ENCODE measurements at places on chromosomes 1 and 21.
A peak's percentile ranks its signal among the peaks of the same experiment; 100 is the strongest.

- peak; percentile 74 for DNase-seq
Observed at GRCh38 chr1:156346636-156347035, 8.3 kb downstream of the TSACC start.

DNA sequence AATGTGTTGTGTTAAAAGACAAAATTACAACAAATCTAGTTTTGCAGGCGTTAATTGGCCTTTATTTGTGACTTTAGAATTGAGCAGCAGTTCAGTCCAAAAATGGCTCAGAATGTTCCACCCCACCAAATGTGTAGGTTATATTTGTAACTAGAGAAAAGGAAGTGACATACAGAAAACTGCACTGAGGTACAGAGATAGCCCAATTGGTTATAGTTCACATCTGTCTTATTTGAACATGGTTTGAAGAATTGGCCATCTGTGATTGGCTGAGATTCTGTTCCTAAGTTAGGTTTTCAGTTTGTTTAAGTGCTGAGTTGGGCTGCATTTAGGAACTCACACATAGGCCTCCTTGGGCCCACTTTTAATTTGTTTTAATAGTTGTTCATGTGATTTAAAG is 12.0 kb upstream of the FMO2 start:
- no peak for DNase-seq

DNA sequence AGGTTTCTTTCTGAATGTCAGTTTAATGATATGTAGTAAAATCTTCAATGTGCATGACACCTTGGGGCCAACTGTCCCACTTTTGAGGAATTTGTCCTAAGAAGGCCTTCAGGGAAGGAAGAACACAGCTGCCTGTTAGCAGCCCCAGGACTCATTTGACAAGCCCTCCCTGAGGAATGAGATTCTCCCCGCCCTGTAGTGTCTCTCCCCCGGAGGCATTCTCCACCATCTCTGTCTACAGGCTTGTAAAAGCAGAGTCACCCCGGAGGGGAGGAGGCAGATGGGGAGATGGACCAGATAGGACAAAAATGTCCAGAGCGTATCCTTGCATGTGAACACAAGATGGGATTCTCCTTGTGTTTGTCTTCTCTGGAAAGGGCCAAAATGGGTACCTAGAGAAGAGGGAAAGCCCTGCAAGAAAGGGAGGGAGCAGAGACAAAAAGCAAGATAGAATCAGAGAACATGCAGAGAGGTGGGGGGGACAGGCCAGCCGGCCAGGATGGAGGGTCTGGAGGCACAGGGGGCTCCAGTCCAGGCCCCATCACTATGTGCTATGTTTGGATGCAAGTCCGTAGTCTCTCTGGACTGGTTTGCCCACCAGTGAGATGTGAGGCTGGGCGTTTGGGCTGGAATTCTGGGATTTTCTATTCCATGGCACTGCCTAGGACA is 12.0 kb upstream of the WNT3A start:
- DNase-seq, result no peak

DNA sequence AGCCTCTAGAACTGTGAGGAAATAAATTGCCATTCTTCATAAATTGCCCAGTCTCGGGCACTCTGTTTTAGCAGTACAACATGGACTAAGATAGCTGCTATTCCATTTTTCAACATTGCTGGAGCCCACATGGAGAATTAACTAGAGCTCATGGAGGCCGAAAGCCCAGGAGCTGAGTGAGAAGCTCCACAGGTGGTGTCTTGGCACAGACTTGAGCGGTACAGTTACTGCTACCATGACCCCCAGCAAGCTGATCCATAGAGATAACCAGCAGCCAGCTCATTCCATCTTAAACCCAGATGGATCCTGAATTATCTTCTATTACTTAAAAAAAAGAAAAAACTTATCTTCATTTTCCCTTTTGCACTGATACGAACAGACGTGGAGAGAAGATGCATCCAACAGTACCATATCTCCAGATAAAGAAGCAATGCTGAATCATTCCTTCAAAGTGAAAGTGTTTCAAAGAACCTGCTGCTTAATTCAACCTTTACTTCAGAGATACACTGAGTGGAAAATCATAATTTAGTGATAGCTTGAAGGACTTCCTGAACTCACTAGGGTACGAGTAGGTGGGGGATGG is 115.1 kb downstream of the SETD4 start:
- no peak for DNase-seq

DNA sequence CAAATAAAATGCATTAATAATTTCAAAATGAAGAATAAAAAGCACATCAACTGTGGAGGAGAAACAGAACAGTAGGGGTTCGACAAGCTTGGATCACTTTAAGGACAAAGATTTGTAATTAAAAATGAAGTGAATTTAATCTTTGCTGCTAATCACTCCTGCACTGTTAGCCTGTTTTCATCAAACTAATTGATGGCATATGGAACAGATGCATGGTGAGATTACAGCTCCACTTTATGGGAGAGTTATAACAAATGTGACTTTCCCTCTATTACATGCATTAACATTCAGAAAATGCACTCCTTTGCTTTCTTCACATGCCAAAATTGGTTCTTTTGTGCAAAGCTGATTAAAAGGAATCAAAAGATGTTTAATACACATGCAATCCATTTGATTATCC is 207.2 kb upstream of the C21orf91 start:
- no peak for DNase-seq

GRCh38 chr1:169081503-169082123 is 24.9 kb upstream of the ATP1B1 start:
- no peak for DNase-seq

- no peak for DNase-seq
Observed at GRCh38 chr1:245760301-245760700, 605.5 kb downstream of the KIF26B start.

GRCh38 chr1:109909561-109909960 is 1.1 kb upstream of the CSF1 start:
- no peak for DNase-seq

- no peak for DNase-seq
Observed at GRCh38 chr1:182394055-182394775, 2.6 kb upstream of the GLUL start.

DNA sequence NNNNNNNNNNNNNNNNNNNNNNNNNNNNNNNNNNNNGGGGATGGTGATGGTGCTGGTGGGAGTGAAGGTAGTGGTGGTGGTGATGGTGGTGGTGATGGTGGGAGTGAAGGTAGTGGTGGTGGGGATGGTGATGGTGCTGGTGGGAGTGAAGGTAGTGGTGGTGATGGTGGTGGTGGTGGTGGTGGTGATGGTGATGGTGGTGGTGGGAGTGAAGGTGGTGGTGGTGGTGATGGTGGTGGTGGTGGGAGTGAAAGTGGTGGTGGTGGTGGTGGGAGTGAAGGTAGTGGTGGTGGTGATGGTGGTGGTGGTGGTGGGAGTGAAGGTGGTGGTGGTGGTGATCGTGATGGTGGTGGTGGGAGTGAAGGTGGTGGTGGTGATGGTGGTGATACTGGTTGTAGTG is 93.6 kb downstream of the CRYAA start:
- no peak for DNase-seq

- DNase-seq, result peak; percentile 82
Observed at GRCh38 chr1:3352299-3352951, 102.0 kb upstream of the ARHGEF16 start.

DNA sequence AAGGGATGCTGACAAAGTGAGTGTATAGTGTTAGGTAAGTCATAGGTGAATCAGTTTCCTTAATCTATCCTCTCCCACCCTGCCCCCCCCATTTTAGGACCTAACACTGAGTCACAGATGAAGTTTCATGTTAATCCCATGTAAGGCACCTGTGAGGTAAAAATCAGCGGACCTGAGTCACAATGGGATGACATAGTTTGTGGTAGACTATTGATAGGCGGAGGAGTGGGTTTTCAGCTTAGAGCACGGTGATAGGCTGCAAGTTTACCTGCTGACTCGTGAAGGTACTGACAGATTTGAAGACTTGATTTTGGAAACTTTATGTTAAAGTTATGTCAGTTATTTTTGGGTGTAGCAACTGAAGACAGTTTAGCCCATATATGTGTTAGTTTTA is 1.7 kb downstream of the TOR1AIP1 start:
- peak; percentile 41 for DNase-seq

DNA sequence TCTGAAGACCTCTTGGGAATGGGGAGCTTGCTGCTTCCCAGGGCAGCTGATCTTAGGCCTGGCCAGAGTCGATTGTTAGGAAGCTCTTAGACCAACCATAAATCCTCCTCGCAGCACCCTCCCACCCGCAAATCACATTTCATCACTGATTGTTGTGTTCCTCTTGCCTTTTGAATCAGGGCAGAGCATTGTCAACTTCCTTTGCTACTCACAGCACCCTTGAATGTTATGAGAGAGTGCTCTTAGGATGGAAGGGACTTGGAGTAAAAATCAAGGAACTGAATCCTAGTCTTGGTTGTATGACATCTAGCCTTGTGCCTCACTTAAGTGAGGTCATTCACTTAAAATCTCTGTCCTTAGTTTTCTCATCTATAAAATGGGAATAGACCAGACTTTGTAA is 3.0 kb downstream of the VASH2 start:
- no peak for DNase-seq

DNA sequence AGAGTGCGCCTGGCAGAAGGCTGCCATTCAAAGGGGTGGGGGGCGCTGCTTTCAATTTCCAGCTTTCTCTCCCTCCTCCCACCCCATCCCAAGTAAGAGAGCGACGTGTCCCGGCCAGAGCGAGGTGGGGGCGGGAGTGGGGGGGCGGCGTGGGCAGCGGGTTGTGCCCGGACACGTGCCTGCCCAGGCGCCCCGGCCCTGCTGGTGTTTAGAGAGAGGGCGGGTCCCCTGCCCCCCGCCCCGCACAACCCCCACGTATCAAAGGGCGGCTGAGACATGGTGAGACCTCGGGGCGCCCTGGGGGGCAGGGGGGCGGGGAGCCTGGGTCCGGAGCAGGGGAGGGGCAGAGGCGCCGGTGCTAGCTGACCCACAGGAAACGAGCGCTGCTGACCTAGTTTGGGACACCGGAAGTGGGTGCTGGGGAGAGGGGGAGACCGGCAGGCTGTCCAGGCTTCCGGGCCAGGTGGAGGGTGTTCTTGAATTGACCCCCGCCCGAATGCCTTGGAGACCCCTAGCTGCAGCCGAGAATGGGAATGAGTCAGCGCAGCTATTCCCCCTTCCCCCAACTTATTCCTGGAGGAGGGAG is 1.3 kb downstream of the ZBTB7B start:
- DNase-seq, result peak; percentile 43

DNA sequence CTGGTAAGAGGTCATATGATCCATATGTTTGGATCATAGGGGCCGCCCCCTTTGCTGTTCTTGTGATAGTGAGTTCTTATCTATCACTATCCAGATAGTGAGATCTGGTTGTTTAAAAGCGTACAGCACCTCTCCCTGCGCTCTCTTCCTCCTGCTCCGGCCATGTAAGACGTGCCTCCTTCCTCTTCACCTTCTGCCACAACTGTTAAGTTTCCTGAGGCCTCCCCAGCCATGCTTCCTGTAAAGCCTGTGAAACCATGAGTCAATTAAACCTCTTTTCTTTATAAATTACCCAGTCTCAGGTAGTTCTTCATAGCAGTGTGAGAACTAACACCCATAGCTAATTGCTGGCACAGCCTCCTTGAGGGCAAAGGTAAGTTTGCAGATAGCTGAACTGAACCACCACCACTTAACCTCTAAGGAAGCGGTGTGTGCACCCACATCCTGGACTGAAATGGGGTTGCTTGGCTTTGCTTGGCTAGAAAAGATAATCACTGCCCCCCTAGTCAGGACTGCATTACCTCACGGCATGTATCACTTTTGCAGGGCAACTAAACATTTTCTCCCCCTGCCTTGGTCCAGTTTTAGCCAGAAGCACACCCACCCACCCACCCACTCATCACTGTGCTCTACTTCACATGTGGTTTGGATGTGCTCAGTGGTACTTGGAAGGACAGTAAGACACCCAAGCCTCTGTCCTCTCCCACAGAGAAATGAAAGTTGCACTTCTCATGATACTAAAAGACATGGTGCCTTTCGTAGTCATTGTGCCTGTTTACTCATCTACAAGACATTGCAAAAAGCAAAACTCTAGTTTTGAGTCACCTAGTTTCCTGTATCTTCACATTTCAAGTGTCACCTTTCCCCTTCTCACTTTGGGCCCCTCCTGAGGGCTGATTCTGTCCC is 23.1 kb upstream of the PTAFR start:
- no peak for DNase-seq

- no peak for DNase-seq
Observed at GRCh38 chr21:45057886-45058285, 16.5 kb upstream of the ADARB1 start.

- DNase-seq, result no peak
Observed at GRCh38 chr1:74392840-74393239, 119.6 kb downstream of the LRRC53 start.

DNA sequence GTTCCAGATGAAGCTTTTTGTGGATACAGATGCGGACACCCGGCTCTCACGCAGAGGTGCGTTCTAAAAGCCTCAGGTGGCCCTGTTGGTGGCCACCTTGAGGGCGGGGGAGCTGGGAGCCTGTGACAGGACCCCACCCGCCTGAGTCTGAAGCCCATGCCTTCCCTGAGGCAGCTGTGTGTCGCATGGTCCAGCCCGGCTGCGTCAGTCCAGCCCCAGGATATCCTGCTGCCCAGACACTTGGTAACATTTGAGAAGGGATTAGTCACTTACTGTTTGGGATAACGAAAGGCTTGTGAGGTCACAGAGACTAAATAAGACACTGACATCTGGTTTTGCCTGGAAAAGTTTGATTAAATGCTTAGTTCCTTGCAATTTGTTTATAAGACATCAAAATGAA is 68.9 kb downstream of the UCK2 start:
- peak; percentile 96 for DNase-seq

GRCh38 chr1:116764466-116764898 is 10.3 kb downstream of the CD2 start:
- no peak for DNase-seq

DNA sequence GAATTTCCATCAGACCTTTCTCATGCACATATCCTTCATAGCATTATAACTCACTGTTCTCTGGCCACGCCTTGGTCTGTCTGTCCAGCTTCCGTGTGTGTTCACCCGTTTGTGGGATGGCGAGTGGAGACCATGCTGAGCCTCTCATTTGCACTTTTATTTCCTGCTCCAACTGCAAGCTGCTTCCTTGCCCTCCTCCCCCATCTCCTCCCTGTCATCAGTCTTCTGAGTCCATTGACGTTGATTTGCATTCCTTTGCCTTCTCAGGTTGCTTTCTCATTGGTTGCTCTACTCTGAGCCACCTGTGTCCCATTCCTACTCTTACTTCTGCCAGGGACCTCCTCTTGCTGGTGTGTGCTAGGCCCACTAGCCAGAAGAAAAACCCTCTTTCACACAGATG is 146.4 kb downstream of the NOS1AP start:
- DNase-seq, result no peak
